ENCODE measurements at places on chromosomes 6 and 20. TPM values are rescaled to one million over a fixed set of nuclear protein-coding genes. Genes with fewer than 3 reads are reported as not detected.
A peak's percentile ranks its signal among the peaks of the same experiment; 100 is the strongest.

DNA sequence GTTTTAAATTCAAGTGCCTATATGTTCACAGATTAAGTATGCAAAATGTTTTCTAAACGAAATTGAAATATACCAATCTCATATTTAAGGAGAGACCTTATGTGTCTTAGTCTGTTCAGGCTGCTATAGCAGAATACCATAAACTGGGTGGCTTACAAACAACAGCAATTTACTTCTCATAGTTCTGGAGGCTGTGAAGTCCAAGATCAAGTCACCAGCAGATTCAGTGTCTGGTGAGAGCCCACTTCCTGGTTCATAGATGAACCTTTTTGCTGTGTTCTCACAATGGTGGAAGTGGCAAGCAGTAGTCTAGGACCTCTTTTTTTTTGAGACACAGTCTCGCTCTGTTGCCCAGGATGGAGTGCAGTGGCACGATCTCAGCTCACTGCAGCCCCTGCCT is 3.5 kb upstream of the DSTN start:
- no peak for DNase-seq

The BANF2 gene
- polyA plus RNA-seq = not detected

The DEF6 gene
- 4.2 TPM for polyA plus RNA-seq

The SLC44A4 gene
- polyA plus RNA-seq = 0.14 TPM

DNA sequence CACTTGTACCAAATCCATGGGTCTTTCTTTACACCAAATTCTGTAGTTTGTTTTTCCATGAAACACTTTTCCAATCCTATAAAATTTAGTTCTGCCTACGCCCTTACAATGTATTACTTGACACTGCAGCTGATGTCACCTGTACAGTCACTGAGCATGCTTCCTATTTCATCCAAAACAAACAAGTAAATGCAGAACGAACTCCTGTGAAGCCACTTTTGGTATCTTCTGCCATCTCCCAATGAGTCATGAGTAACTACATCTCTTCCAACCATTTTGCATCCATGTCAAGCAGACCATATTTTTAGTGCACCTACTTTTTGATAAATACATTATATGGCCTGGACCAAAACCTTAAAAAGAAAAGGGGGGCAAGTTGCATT is 42.4 kb downstream of the HDDC2 start:
- no peak for DNase-seq

DNA sequence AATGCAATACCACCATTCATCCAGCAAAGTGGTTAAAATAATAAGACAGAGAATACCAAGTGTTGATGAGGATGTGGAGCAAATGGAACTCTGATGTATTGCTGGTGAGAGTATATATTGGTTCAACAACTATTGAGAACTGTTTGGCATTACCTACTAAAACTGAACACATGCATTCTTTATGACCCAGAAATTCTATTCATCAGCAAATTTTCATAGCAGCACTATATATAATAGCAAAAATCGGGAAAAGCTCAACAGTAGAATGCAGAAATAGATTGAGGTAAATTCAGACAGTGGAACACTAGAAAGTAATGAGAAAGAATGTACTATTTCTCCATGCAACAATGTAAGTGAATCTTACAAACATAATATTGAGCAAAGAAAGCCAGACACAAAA is 62.2 kb upstream of the FOXP4 start:
- no peak for DNase-seq

DNA sequence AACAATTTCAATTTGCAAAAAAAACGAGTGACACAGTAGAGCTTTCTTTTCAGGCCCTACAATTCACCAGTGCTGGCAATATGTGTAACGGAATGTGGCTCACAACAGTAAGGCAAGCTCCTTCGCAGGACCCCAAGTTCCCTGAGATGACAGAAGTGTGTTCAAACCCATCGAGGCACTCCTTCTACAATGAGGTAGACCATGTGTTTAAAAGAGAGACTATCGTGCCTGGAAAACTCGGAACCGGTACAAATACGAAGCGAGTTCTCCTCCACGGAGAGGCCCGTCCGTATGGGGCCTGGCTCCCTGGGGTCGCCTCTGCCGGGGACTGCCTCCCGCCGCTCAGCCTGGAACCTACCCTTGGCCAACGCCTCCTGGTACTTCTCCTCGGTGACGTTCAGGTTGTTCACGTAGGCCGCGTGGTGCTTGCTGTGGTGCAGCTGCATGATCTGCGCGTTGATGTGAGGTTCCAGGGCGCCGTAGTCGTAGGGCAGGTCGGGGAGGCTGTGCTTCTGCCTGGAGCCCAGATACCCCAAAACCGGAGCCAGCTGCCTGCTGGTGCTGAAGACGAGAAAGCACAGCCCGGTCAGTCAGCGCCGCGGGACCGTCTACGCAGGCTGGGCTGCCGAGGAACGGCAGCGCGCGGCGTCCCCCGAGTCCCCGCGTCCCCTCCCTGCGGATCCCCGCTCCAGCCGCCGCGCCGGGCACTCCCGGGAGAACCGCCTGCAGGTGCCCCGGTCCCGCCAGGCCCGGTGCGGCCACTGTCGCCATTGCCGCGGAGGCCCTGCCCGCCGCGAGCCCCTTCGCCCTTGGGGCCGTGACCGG is 526 bp downstream of the SOD2 start:
- peak; percentile 42 for DNase-seq

The LHFPL5 gene
- not detected for polyA plus RNA-seq

The ESF1 gene
- 2.1 TPM for polyA plus RNA-seq

GRCh38 chr6:147048930-147049329 is 155.3 kb upstream of the STXBP5 start:
- peak; percentile 15 for DNase-seq

DNA sequence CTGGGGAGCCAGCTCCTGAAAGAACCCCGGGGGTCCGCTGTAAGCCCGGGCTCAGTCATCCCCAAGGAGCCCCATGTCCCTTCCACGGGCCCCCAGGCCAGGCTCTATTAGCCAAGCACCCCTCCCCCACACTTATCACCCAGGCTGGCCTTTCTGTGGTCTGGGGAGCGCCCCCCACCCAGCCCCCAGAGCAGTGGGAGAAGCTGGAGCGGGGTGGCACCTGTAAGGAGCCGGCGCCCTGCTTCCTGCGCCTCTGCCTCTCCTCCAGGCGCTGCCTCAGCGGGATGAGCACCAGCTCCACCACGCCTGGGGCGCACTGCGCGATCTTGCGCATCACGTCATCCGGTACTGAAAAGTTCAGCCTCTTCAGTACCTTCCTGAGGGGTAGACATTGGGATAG is 2.3 kb downstream of the SPEF1 start:
- DNase-seq = no peak

GRCh38 chr20:63058696-63059335 is 52.1 kb upstream of the BHLHE23 start:
- no peak for DNase-seq

- no peak for DNase-seq
Observed at GRCh38 chr6:43294536-43294935, 3.5 kb upstream of the SLC22A7 start.

DNA sequence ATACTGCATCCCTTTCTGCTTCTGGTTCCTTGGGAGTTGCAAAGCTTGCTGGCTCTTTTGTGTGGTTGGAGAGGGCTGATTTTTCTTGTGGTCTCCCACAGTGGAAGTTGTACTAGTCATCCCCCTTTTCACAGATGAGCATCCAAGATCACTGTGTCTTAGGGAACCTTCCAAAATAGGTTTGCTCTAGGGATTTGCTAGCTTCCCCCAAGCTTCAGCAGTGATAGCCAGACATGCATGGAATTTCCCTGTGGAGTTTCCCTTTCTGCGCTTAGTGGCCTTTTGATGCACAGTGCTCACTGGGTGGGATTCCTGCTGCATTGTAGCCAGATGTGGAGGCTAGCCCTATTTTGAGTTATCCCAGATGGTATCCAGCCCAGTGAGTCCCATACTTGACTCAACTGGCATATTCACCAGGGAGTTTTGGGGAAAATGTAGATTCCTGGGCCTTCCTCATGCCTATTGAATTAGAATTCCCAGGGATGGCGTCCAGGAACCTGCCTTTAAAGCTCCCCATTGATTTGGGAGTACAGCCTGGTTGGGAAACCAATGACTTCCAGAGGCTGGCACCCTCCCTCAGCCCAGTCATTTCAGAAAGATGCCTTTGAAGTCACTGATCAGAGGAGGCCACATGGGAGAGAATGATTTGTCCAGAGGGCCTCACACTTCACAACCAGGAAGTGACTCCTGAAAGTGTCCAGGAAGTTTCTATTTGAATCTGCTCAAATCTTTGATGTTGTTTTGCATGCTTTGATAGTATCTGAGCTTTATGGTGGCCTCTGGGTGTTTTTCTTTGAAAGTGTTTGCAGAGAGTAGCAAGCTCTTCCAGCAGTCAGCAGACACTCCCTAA is 25.9 kb downstream of the PPARD start:
- peak; percentile 83 for DNase-seq

The DOK5 gene
- polyA plus RNA-seq = 2.8 TPM

DNA sequence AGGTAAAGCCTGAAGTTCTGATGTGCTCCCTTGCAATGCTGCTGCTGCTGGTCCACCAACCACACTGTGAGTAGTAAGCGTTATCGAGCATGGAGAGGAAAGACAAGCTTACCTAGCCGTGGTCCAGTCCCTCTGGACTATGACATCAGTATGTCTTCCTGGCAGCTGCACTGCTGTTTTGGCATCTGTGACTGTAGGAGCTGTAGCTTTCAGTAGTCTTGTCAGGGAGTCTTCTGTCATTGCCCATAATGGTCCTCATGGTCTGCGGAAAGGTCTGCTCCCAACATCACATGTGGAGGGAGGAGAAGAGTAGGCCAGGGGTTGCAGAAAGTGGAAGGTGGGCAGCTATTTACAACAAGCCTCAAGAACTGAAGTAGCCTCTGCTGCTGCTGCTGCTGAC is 26.8 kb upstream of the TMEM217 start:
- no peak for DNase-seq

- no peak for DNase-seq
Observed at GRCh38 chr20:60486315-60486714, 528.1 kb downstream of the CDH26 start.

DNA sequence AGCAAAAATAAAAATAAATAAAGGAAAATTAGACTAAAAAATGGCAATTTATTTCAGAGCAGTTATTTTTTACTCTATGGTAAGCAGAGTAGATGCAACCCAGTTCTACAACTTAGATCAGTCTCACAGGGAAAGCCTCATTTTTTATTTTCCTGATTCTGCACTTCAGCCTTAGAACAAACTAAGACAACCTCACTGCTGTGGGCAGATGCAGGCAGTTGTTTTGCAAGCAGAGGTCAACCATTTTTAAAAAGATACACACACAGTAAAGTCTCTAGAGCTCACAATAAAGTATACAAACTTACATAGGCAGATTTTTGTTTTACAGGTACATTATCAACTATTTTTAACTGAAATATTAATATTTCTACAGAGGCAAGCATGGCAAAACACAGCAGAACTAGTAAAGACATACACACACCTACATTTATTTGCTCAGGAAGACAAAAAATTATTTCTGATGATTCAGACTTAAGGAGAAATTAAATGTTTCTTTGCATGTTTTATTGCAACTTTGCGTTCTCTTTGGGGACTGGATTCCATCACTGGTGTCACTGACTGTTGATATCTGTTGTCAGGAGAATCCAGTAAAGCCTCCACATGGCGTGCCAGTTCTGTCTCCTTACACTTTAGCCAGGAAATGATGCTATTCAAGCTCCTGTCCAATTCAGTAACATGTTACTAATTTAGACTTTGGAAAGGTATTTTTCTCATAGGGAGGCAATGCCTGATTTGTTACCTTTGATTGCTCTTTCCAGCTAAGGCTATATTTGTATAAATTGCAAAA is 102.7 kb downstream of the TRDN start:
- DNase-seq = no peak

DNA sequence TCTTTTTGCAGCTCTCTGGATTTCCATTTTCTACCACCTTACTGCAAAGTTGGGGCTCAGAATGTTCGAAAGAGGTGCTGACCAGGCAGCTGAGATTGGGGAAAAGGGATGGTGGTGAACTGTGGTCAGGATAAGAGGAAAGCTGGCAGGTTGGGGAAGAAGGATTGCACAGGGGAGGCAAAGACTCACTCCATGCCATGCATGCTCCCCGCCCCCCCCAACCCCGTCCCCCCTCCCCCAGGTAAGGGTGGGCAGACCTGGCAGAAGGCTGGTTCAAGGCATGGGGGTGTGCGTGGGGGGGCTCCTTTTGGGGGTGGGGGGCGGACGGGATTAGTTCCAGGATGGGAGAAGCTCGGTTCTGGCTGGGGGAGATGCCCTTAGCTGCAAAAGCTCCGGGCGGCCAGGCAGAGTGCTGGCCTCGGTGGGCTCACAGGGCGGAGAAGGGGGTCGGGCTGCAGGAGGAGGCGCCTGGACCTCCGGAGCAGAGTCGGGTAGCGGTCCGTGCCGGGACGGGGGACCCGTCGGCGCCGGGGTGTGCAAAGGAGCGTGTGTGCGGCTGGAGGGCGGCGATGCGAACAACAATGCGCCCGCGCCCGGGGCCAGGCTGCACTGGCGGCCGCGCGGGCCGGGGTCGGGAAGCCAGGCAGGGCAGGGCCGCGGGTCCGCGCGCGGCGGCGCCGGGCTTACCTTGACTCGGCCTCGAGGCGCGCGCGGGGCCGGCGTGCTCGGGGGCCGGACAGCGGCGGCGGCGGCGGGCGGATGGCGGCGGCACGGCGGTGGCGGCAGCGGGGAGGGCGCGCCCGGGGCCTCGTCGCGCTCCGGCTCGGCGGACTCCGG is 880 bp downstream of the ADNP start:
- DNase-seq = no peak

DNA sequence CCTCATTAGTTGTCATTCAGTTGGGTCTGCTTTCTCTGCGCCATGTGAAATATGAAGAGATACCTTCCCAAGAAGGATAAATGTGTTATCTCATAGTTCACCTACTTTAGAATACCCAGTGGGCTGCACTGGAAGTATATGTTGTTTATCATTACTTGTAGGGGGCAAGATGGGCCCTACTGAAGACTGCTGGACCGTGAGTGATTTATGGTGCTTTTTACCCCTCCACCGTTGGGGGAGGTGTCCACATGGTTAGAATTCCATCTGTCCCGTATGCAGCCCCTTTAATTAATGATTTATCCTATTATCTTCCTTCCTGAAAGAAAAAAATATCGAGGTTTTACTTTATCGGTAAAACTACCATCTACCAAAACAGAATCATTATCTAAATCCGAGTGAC is 97.0 kb downstream of the TSHZ2 start:
- DNase-seq = no peak

The NRSN1 gene
- not detected for polyA plus RNA-seq

The C20orf202 gene
- not detected for polyA plus RNA-seq

- no peak for DNase-seq
Observed at GRCh38 chr20:23959054-23959453, 29.5 kb downstream of the GGTLC1 start.

- DNase-seq = no peak
Observed at GRCh38 chr6:16288163-16288562, 49.8 kb downstream of the GMPR start.

DNA sequence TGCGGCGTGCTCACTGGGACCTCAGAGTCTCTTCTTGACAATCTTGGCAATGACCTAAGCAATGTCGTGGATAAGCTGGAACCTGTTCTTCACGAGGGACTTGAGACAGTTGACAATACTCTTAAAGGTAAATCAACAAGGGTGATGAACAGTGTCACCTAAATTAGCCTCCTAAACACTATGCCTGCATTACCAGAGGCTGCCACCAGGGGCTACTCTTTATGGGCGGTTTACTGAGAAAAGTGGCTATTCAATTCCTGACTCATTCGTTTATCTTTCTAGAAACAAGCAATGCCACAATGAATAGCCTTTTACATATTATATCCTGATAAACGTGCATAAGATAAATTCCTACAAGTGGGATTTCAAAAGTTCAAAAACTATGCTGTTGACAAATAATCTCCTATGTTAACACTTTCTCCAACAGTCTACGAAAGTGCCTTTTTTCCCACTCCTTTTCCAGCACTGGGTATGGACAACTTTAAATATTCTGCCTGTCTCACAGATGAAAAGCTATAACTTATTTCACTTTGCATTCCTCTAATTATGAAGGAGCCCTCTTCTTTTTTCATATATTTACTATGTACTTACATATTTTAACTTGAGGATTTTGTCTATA is 1.3 kb downstream of the BPIFA2 start:
- no peak for DNase-seq

- DNase-seq = no peak
Observed at GRCh38 chr20:51757226-51757625, 11.0 kb downstream of the ATP9A start.
